ENCODE measurements at places on chromosomes 3 and 15.

- DNase-seq: no peak
Observed at GRCh38 chr3:54891540-54891897, 36.3 kb downstream of the LRTM1 start.

DNA sequence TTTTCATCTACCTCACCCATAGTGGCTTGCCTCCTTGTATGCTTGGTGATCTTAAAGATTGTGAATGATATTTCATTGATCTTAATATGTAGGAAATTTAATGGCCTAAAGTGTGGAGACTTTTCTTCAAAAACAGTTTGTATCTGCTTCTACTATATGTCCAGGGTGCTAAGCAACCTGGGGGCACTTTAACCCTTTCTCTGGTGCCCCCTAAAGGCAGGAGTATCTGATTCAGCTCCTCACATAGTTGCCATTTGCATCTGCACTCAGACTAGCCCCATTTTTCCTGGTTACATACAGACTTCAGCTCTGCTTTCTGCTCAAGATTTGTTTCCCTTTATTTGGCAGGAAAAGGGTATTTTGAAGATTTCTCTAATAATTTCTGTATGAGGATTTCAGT lies 5.2 kb upstream of the PFN2 start:
- no peak for DNase-seq

DNA sequence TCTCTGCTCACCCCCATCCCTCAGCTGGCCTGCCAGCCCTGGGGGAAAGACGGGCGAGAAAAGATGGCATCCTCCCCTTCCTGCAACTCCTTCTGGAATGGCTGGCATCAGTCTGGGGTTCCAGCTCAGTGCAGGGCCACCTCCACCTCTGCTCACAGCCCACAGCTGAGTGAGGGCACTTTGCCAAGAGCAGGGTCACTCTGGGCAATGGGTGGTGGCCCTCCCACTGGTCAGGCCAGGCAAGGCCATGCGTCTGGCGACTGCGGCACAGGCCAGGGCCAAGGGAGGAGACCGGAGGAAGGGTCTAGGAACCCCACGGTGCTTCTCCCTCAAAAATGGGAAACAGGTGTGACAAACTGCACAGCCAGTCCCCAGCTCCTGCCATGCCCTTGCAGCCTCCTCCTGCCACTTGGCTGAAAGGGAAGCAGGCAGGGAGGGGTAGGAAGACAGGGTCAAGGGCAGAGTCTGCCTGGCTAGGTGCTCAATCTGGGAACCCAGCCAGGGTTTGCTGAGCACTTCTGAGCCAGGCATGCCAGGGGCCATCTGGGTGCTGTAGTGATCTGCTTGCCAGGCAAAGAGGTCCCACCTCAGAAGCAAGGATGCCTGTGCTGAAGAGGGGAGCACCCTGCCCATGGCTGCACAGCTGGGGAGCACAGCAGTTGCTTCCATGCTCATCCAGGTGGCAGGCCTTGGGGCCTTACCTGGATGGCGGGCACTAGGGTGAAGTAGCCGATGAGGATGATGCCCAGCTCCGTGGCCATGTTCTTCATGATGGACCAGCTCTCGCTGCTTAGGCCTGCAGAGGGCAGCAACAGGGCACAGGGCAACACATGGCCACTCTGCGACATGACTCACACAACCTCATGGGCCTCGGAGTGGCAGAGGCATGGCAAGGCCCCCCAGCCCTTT lies 41.2 kb downstream of the PTPN23 start:
- DNase-seq: no peak

DNA sequence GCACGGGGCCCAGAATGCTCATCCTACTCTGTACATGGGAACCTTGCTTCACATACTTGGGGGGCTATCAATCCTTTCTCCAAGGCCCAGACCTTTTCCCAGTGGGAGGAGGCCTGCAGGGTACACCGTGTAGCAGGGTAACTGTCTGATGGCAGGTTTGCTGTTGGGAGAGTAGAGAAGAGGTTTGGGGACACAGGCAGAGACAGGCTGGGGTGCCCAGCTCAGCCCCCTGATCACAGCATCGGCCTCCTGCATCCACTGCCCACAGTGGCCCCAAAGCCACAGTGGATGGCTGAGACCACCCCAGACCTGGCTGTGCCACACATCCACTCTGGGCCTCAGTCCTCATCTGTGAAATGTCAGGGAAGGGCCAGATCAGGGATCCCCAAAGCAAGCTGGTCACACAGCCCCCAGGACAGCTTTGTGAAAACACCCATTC lies 5.6 kb downstream of the CHRNA3 start:
- DNase-seq: no peak

DNA sequence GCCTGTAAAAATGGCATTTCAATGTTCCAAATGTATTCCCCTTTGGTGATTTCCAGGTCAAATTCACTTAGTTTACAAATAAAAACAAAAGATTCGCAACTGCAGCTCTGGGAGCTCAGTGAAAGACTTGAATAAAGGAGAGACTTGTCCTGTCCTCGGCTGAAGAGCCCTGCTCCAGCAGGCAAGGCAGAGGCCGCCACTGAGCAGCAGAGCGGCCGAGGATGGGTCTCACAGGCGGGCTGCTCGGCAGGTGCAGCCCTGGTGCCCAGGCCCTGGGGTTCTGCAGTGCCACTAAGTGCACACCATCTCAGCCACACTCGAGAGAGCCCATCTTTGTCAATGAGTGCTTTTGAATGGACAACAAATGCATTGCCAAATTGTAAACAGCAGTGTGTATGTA lies 856.2 kb downstream of the AGBL1 start:
- no peak for DNase-seq

DNA sequence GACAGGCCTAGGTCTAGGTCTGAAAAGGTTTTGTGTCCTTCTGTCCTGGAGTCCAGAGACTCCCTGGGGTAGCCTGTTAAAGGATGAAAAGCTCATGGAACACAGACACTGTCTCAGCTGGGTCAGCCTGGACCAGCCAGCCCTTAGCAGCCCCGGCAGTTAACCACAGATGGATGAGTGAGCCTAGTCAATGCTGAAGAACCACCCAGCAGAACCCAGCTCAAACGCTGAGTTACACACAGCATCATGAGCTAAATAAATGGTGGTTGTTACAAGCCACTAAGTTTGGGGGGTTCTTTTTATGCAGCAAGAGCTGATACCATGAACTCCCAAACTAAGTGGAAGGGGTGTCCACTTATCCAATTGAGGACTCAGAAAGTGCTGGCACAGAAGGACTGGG lies 472.8 kb upstream of the PROK2 start:
- DNase-seq: no peak

DNA sequence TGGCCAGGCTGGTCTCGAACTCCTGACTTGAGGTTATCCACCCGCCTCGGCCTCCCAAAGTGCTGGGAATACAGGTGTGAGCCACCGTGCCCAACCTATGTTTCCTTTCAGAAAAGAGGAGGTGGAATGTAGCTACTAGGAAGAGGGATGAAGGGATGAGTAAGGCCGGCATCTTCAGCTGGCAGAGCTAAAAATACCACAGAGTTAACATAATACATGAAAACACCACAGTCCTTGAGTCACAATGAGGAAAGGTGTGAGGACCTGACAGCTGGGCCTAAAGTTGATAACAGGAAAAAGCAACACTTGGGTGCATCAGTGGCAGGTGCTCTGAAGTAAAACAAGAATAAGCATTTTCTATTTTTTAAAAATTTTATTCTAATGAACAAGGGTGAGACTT lies 392.2 kb downstream of the DIPK2A start:
- DNase-seq: no peak

DNA sequence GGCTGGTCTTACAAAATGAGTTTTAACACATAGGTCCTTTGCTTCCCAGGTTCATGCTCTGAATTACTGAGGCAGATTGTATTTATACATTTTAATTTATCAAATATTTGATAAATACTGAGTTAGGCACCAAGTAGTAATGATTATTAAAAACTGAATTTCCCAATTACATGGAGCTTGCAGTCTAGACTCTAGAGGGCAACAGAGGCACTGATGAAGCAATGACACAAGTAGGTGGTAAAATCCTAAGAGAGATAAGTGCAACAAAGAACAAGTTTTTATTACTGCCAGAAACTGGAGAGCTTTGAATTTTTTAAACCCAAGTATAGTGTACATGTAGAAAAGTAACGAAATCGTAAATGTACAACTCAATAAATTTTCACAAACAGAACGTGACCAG lies 406.2 kb upstream of the RARB start:
- DNase-seq: no peak
